Right kidney (tissue), 9 donors: ENCODE measurements at places on chromosomes 3 and 15.

GRCh38 chr3:40306336-40306735, 3.2 kb upstream of the EIF1B start:
- DNase-seq, result no peak

DNA sequence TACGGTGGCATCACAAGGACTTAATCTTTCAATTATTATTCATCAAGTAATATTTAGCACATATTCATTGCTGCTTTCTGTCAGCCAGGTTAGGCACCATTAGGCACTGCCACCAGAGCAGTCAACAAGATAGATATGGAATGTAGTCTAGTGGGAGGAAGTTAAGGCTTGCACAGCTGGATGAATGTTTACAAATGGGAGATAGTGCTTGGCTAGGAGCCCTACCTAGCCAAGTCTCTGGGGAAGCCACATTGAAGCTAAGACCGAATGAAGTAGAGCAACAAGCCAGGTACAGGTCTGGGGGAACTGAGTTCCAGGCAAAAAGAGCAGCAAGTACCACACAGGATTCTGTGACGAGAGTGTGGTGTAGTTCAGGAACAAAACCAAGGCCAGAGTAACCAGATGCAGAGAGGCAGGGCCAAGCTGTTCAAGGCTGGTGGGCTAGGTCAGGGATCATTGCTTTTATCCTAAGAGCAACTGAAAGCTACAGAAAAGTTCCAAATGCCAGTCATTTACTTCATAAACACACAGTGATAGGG, 33.4 kb upstream of the SCAANT1 start:
- no peak for DNase-seq

- DNase-seq, result no peak
These were observed 175.7 kb downstream of the TNIK start for GRCh38 chr3:171284308-171285075.

DNA sequence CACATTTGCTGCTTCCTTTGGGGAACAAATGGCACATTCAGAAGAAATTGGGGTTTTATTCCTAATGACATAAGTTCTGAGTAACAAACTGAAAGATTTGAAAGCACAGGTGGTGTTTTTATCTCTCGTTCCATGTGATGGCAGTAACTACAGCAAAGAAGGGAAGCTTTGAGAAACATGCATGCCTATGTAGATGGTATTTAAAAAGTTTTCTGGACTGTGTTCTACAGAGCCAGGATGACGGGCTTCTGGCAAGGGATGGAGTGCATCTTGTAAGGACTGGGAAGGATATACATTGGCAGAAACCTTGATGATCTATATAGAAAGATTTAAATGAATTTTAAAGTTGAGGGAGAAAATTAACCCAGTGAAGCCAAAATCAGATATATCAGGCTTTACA, 362.2 kb upstream of the ROPN1 start:
- no peak for DNase-seq

DNA sequence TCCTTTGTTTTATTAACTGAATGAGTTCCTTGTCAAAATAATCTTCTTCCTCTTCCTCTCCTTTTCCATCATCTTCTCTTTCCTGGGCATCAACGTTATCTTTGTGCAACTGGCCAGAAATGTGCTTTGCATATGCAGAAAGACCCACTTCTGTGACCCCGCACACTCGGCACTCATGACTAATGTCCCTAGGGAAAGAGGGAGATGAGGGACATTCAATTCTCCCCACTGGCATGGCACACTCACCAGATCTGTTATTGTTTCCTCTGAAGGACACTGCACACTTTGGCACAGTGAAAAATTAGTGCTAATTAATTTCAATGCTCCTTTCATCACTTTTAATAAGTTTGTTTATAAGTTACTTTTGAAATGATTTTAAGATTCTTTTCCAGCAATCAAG, 34.0 kb downstream of the ZNF106 start:
- DNase-seq, result no peak

DNA sequence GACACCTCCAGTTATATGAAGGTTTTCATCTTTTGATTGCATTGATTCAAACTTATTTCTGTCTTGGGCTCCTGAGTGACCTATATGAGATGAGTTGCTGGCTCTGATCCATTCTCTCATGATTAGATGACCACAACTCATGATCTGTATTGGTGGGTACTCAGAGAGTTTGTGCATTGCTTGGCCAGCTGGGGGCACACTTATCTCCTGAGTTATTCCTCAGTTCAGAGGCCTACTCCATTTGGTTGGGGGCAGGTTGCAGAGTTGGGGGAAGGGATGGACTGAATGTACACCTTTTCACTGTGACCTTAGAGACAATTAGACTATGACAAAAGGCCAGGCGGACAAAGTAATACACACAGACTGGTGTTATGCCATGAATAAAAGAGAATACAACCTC, 166.2 kb upstream of the SEMA6D start:
- no peak for DNase-seq

DNA sequence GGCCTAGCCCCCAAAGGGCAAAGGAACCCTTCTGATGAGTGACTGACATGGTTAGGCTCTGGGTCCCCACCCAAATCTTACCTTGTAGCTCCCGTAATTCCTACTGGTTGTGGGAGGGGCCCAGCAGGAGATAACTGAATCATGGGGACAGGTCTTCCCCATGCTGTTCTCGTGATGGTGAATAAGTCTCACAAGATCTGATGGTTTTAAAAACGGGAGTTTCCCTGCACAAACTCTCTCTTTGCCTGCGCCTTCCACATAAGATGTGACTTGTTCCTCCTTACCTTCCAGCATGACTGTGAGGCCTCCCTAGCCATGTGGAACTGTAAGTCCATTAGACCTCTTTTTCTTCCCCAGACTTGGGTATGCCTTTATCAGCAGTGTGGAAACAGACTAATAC, 16.9 kb downstream of the TKT start:
- DNase-seq, result no peak

GRCh38 chr15:89371228-89372044, 36.8 kb upstream of the POLG start:
- DNase-seq, result no peak

- no peak for DNase-seq
These were observed 2.5 kb downstream of the MOBP start for GRCh38 chr3:39469945-39470344.

DNA sequence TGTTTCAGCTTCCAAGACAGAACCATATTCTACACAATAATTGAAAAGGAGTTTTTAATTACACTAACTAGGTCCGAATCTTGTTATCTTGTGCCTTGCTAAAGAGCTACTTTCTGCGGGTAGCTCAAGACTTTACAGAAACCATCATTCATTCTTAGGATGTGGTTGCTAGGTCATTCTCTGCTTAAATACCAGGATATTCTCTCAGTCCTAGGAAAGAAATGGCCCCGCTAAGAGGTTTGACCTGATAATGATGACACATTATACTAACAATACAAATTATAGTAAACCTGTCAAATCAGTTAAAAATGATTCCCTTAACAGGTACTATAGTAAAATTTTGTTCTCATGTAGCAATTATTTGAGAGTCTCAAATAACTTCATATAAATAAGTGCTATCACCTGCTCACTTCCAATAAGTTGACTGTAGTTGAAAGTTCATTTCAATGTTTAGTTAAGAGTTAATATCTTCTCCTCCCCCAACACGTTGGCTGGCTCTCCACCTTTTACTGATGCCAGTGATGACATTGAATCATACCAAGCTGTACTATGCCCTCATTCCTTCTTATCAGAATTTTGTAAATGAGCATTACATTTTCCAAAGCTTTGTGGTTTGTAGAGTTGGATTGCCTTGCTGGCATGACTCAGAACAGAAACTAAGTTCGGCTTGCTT, 3.6 kb upstream of the C3orf85 start:
- no peak for DNase-seq

- no peak for DNase-seq
These were observed 3.3 kb downstream of the CAND2 start for GRCh38 chr3:12799525-12800440.
